GM03348 (cell line): ENCODE measurements at places on chromosomes 6 and 20.

DNA sequence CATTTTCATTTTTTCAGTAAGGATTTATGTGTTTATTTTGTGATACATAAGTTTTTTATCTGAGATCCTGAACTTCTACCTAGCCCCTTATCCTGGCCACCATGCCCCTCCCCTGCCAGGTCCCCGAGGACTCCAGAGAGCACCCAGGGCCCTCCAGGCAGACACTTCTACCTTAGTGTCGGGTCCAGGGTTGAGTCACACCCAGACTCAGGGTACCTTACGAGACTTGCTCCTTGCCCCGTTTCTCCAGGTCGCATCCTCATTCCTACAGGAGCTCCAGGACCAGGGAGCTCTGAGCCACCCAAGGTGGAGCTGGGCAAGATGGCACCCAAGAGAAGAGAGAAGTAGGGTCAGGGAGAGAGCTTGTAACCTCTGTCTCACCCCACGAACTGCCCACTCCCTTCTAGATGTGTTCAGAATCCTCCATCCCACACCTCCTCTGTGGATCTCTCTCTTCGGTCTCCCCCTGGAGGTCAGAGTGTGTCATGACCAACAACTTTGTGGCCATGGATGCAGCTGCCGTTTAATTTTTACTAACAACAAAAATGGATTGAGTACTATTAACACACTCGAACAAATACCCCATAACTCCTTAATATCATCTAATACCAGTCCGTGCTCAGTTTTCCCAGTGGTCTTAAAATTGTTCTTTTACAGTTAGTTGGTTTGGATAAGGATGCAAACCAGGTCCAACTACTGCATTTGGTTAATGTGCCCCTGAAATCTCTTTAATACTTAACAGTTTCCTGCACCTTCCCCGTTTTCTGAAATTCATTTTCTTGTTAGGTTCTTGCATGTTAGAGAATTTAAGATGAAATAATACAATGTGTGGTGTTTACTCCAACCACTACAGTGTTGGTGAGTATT lies 130.6 kb upstream of the INSM1 start:
- DNase-seq: peak; percentile 81

- DNase-seq: peak; percentile 40
These were observed 311.6 kb upstream of the ECI2 start for GRCh38 chr6:4446982-4447381.

GRCh38 chr6:1633366-1634021 lies 23.8 kb downstream of the FOXC1 start:
- no peak for DNase-seq

GRCh38 chr6:109511832-109512231 lies 28.8 kb upstream of the ZBTB24 start:
- DNase-seq: no peak

DNA sequence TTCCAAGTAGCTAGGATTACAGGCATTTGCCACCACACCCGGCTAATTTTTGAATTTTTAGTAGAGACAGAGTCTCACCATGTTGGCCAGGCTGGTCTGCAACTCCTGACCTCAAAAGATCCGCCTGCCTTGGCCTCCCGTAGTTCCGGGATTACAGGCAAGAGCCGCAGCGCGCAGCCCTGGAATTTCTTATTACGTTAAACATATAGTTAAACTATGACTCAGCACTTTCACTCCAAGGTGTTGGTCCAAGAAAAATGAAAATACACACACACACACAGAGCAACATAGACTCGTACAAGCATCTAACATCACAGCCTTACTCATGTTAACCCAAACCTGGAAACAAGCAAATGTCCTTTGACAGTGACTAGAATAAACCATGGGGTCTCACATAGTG lies 663.9 kb downstream of the PRKN start:
- no peak for DNase-seq

- DNase-seq: no peak
These were observed 43.2 kb upstream of the SRF start for GRCh38 chr6:43127877-43128276.

GRCh38 chr6:119527231-119527578 lies 177.6 kb upstream of the MAN1A1 start:
- DNase-seq: no peak

- DNase-seq: no peak
These were observed 48.6 kb upstream of the NAA20 start for GRCh38 chr20:19968466-19969073.

- DNase-seq: no peak
These were observed 118.9 kb downstream of the RIN2 start for GRCh38 chr20:19876828-19877460.

DNA sequence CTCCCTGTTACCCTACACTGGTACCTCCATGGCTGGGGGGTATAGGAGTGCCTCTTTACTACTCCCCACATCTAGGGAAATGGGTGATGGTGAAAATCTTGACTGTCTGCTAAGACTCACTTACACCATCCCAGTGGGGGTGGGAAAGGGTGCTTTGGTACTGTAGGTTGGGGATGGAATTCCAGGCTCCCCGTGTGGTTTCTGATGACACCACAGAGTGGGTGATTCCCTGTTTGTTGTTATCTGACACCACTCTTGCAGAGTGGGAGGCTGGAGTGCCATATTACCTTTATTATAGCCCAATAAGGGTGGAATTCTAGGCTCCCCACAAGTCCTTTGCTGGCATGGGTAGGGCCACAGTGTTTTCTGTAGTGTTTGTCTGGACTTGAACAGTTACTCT lies 264.6 kb upstream of the MAN1A1 start:
- no peak for DNase-seq

DNA sequence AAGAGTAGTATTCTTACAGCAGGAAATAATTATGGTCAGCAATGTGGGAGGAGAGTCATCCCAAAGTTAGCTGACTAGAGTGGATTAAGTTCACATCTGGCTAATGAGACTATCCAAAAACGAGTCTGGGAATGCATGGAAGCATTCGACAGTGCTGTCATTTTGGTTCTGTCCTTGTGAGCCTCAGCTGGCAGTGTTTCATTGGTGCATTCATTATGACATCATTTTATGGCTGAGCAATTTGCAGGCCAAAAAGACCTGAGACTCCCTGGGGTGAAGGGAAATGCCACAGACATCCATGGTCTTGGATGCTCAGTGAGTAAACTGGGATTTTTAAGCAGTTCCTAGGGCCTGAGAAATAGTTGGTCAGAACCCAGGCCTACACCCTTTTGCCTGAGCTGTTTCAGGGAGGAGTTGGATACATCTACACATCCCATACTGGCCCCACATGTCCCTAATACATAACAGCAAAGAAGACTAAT lies 196.4 kb upstream of the CCN2 start:
- DNase-seq: peak; percentile 77

- peak; percentile 95 for DNase-seq
These were observed 12.5 kb downstream of the ITPR3 start for GRCh38 chr6:33633462-33634158.

- no peak for DNase-seq
These were observed 22.8 kb upstream of the FOXC1 start for GRCh38 chr6:1586861-1587450.

- DNase-seq: no peak
These were observed 123.4 kb downstream of the MAFB start for GRCh38 chr20:40565682-40566040.

GRCh38 chr20:11204926-11205768 lies 531.3 kb upstream of the JAG1 start:
- DNase-seq: peak; percentile 45

- peak; percentile 95 for DNase-seq
These were observed at the start of gene FOXO3 for GRCh38 chr6:108560463-108561308. FOXO3 (plus strand) TSS chr6:108560917; CDS start chr6:108561209, 292 bp downstream.

DNA sequence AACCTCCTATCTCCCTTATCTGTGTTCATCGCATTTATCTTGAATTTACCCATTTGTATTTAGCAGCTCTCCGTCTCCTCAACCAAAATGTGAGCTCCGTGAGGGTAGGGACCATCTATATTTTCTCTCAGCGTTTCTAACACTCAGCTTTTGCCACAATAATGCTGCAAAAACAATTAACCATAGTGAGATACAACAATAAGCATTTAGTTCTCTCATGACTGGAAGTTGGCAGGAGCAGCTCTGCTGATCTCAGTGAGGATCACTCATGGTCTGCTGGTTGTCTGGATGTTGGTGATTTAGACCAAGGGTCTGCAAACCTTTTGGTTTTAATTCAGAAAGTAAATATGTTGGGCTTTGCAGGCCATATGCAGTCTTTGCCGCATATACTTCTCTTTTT lies 394.8 kb upstream of the RNF217 start:
- no peak for DNase-seq

GRCh38 chr20:53993310-53993709 lies 77.1 kb downstream of the BCAS1 start:
- no peak for DNase-seq

DNA sequence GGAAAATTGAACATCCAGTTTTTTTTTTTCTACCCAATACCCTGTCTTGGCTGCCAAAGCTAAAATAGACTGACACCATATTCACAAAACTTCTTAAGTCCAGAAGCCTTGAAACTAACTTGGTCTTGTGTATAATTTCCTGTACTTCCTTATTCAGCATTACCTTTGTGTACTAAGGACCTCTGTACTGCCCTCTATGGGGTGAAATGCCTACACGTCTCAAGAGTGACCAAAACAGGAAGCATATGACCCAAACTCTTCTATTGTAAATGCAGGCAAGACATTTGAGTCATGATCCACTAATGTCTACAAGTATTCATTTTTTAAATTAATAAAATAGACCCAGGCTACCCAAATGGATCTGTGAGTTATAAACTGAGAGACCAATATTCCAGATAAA lies 50.4 kb downstream of the HMGCLL1 start:
- DNase-seq: no peak

DNA sequence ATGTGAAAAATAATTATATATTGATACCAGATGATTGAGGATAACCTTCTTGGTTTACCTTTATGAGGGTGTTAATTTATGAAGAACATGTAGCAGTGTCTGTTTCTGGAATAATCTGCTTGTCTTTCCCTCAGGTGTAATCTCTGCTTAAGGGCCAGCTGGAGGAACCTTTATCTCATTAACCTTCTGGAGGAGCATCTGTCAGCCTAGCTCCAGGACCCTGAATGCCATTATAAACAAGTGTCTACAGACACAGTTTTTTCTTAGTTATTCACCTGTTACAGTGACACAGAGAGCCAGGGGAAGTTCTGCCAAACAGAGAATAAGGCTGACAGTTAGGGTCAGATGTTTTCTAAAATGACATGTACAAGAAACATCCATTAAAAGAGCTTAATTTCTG lies at the start of gene IMPG1:
IMPG1 (minus strand) TSS at position 101 of the 400 bp plus-strand sequence. CDS start 174 bp downstream, outside the sequence.
- DNase-seq: no peak

GRCh38 chr20:6122111-6122872 lies 538 bp downstream of the FERMT1 start:
- peak; percentile 38 for DNase-seq

DNA sequence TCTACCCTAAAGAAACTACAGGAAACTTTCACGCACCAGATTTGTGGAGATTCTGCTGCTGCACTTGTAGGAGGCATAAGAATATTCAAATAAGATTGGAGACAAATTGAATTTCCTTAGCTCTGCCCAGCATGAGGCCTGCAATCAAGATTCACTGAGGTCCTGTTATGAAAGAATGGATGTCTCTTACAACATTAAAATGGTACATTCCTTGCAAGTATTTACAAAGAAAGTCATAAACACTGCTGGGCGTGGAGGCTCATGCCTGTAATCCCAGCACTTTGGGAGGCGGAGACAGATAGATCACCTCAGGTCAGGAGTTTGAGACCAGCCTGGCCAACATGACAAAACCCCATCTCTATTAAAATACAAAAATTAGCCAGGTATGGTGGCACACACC lies 74.0 kb upstream of the MAP3K4 start:
- no peak for DNase-seq
